Anterior cingulate cortex (tissue), 58 donors: ENCODE measurements at places on chromosomes 12 and 14.

GRCh38 chr12:64931321-64931720, 106.9 kb downstream of the TBC1D30 start:
- DNase-seq: no peak

DNA sequence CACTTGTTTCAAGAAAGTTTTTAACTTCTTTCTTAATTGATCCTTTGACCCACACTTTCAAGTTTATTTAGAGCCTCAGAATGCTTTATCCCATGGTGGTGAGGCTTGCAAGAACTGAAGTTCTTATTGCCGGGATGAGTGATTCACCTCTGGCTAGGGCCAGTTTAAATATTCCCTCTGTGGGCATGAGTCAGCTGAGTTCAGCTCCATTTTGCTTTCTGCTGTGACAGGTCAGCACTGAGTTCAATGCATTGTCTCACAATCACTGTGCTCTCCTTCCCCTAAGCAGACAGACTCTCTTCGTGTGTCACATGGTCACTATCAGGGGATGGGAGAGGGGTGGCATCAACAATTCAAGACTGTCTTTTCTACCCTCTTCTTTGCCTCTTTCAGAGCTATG, 514.6 kb upstream of the FBXO33 start:
- DNase-seq: no peak

- peak; percentile 55 for DNase-seq
These were observed 42.1 kb upstream of the RNASE3 start for GRCh38 chr14:20848955-20849570.

- no peak for DNase-seq
These were observed 75.6 kb upstream of the FLRT2 start for GRCh38 chr14:85454226-85454813.

DNA sequence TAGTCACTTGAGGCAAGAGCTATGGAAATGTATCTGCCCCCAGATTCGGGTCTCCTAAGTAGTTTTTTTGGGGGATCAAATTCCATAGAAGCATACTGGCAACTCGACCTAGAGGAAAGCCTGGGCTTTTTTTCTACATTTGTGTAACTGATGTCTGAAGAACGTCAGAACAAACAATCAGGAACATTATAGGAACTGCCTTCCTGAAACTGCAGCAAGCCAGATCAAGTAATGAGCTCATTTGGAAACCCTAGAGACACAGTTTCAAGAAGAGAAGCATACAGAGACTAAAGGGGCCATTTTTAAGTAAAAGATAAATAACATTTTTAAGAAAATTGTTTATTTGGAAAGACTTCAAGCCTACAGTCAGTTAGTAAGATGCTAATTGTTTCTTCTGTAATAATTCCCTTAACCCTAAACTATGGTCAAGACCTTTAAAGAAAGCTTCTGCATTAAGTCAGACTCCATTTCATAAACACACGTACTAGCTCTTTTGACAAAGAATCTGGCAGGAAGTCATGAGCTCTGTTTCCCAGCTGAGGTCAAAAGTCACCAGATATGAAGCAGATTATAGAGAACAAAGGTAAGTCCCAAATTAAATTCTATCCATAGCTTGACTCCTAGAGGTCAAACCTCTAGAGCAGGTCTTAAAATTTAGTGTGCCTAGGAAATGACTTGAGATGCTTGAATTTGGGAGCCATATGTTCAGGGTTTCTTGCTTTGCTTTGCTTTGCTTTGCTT, 112.8 kb downstream of the EGLN3 start:
- DNase-seq: no peak
